ENCODE measurements at places on chromosomes 7 and 10.

DNA sequence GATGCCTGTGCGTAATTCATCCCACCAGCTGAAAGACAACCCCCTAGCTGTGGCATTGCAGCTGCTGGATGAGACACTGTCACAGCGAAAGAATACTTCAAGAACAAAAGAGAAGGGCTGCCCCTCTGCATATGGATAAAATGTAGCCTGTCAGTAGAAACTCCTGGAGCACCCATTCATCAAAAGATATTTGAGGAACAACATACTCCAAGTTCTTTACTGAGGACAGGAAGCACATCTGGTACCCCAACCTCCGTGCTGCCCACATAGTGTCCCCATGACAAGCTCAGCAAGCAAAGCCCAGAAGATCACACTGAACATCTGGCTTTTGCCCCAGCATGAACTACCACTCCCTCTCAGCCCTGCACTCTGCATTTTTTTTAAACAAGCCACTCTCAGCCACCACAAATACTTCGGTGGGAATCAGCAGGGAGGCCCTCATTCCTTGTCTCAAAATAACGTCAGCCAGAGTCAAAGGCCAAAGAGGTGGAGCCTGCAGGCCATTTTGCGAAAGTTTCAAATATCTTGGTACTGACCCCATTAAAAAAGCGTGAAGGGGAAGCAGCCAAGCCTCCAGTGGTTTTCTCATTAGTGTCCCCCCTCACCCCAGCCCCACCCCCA lies 1.7 kb downstream of the CREB3L2 start:
- H3K27ac ChIP-seq, result peak overlapping the region; percentile 47
- H3K27me3 ChIP-seq, result no peaks in the 10 kb centered on the region
- no peaks in the 10 kb centered on the region for H3K36me3 ChIP-seq
- peak overlapping the region; percentile 72 for H3K4me3 ChIP-seq
- peaks cover 17% of the 10 kb centered on the region for H3K4me1 ChIP-seq

GRCh38 chr7:23654508-23654907 lies 25.5 kb upstream of the FAM221A start:
- H3K4me3 ChIP-seq, result no peak overlapping the region
- no peaks in the 10 kb centered on the region for H3K27me3 ChIP-seq
- H3K4me1 ChIP-seq, result no peaks in the 10 kb centered on the region
- no peak overlapping the region for H3K27ac ChIP-seq
- DNase-seq, result peak; percentile 37

DNA sequence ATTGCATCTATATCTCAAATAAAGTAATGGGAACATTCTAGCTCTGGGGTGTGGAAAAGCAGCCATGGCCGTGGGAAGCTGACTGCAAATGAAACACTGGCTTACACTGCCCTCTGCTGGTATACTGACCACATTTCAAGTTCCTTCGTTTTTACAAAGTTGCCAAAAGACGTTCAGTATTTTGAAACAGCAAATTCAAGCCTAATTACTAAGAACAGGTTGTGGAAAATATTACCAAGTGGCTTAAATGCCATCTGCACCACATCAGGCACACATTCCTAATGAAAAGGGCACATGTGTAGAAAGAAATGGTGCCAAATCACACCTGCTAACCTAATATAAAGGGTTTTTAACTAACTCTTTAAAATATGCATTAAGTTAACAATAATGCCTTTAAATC lies 83.9 kb downstream of the JAZF1 start:
- peak; percentile 54 for DNase-seq
- no peak overlapping the region for H3K27ac ChIP-seq
- no peaks in the 10 kb centered on the region for H3K4me1 ChIP-seq
- peaks cover 3% of the 10 kb centered on the region for H3K27me3 ChIP-seq
- H3K36me3 ChIP-seq, result no peaks in the 10 kb centered on the region

- DNase-seq, result no peak
- H3K4me3 ChIP-seq, result no peak overlapping the region
- H3K27me3 ChIP-seq, result no peaks in the 10 kb centered on the region
- H3K36me3 ChIP-seq, result peaks cover 65% of the 10 kb centered on the region
- peaks cover 11% of the 10 kb centered on the region for H3K4me1 ChIP-seq
Observed at GRCh38 chr7:151238924-151239836, 6.9 kb downstream of the CHPF2 start.

GRCh38 chr7:94810496-94810895 lies 96.9 kb upstream of the PPP1R9A start:
- DNase-seq, result peak; percentile 14
- no peak overlapping the region for H3K27ac ChIP-seq
- peaks cover 18% of the 10 kb centered on the region for H3K4me1 ChIP-seq

GRCh38 chr10:44307691-44308090 lies 77.2 kb downstream of the CXCL12 start:
- H3K4me1 ChIP-seq, result no peaks in the 10 kb centered on the region
- no peak overlapping the region for H3K4me3 ChIP-seq
- DNase-seq, result no peak
- no peak overlapping the region for H3K27ac ChIP-seq

DNA sequence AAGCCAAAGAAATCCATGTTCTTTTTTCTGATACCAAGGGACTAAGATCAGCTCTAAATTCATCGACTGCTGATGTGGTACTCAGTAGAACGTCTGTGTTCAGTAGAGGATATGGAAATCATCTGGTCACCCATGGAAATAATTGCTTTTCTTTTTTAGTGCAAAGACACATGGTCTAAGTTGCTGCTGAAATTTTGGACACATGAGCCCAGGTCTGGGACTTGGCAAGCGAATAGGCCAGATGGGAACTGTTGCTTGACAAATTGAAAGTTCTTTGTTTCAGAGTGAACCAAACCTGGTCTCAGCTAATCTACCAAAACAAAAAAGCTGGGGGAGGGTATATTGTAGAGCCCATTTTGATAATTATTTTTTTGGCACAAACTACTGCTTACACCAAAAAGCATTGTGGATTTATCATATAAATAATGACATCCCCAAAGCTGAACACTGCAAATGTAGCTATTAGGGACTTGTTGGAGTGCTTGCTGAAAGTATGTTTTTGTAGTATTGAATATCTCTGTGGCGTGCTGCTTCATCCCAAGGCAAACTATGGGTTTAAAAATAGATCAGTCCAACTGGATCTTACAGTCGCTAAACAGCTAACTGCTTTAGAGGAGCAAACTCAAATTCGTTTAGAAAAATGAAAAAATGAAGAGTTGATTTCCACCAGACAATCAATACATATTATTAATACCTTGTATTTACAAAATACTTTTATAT lies 144.7 kb downstream of the TRIL start:
- H3K4me1 ChIP-seq, result no peaks in the 10 kb centered on the region
- no peak for DNase-seq
- no peaks in the 10 kb centered on the region for H3K36me3 ChIP-seq
- H3K4me3 ChIP-seq, result no peak overlapping the region
- no peak overlapping the region for H3K27ac ChIP-seq

Measured in A673 (cell line).